Stimulated activated CD4-positive, alpha-beta T cell treated with anti-CD3 and anti-CD28 coated beads, Interleukin-1b, Interleukin-23, amount 100 ng/mL, for 1 hour (primary cell): ENCODE measurements at places on chromosomes 6 and 20.

- no peak for DNase-seq
These were observed 28.4 kb downstream of the SNPH start for GRCh38 chr20:1294497-1294896.

DNA sequence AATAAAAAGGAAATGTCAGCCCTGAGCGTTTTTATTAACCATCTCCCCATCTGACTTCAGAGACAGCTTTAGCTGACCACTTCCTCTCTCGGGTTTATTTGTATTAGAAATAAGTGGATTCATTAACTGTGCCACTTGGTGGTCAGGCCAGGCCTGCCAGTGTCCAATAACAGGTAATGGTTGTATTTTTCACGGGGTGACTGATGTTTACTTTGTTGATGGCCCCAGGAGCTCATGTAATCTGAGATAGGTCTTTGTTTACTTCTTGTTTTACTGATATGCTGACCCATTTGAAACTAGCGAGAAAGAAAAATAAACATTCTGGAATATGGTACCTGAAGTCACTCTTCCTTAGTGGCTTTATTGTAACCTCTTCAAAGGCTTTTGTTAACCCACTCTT is 504.3 kb upstream of the SLC35B3 start:
- DNase-seq: no peak

GRCh38 chr6:208364-208763 is 83.9 kb upstream of the DUSP22 start:
- no peak for DNase-seq

DNA sequence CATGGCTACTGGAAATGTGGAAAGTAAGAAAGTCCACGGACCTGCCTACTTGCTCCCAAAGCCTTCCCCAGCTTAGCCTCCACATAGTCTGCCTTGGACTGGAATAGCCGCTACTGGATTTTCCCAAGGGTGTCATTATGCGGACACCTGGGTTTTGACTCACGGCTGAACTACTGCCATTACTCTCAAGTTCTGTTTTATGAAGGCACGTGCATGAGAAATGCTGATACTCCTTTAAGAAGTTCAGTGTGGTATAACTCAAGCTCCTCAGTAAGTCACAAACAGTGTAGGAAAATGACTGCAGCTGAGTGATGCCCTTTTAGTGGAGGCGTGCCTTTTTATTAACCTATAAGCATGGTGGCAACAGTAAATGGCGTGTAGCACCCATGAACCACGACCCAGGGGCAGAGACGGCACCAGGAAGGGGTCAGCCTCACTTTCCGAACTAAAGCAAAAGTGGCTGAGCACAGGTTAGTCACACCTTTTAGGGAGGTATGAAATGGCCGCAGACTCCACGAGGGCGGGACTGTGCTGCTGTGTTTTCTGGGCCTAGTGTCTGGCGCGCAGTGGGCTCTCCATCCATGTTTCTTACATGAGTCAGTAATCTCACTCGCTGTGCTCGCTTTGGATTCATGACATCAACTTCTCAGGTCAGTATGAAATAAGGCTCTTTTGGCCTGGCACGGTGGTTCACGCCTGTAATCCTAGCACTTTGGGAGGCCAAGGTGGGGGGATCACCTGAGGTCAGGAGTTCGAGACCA is 23.9 kb downstream of the PSMG4 start:
- no peak for DNase-seq

DNA sequence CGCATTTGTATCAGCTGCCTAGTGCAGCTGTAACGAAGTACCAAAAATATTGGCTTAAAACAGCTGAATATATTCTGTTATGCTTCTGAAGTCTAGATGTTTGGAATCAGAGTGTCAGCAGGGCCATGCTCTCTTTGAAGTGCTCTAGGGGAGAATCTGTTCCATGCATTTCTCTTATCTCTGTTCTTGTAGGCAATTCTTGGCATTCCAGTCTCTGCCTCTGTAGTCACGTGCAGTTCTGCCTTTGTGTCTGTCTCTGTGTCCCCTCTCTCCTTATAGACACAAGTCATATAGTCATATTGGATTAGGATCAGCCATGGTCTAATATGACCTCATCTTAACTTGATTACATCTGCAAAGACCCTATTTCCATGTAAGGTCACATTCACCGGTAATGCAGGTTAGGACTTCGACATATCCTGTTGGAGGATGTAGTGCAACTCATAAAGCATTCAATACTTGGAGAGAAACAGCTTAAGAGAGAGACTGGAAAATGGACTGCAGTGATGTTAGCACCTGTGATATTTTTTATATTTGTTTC is 18.6 kb downstream of the FAM83B start:
- DNase-seq: no peak

GRCh38 chr6:105035299-105035698 is 78.4 kb downstream of the LIN28B start:
- no peak for DNase-seq

GRCh38 chr6:40393641-40394040 is 193.5 kb downstream of the LRFN2 start:
- DNase-seq: no peak

- no peak for DNase-seq
These were observed 190.0 kb downstream of the UBE3D start for GRCh38 chr6:82875573-82876185.

DNA sequence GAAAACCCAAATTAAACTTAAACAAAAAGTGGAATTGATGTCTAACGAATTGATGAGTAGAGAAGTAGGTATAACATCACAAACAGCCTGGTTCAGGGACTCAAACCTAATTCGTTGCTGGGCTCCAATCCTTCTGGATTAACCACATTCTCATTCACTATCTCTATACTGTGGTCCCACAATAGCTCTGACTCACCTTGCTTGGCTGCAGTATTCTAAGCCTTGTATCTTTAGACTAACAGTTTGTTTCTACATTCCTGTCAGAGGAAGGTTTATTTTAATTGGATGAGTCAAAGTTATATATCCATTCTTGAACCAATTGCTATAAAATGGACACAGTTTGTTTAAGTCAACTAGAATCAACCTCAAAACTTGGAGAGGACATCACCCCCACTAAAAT is 530.5 kb upstream of the PTCHD4 start:
- no peak for DNase-seq

DNA sequence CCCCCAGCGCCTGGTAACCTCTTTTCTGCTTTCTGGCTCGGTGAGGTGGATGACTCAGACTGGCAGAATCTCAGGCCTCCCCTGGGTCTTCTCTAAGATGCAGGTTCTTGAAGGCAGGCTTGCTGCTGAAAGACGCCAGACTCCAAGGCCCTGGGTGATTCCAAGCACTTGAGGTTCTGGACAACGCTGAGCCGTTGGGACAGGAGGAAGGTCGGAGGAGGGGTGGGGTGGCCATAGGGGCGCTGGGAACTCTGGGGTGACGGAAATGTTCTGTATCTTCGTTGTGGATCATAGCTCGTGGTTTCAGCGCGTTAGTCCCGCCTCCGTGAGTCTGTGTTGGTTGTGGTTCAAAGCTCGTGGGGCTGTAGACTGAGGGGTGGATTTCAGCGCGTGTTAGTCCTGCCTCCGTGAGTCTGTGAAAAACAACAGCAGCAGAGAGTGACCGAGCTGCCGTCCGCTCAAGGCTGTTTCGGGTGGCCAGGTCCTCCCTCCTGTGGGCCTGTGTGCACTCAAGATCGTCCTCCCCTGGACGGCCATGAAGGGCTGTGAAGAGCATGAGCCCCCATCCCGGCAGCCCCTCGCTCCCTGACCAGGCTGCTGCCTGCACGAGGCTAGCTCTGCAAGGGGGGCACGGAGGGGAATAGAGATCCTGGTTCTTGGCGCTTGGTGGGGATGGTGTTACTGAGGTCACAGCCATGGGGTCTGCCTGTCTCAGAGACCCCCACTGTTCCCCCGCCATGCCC is 7.7 kb downstream of the NTSR1 start:
- peak; percentile 9 for DNase-seq
